Femur (tissue), 1 donor: ENCODE measurements at places on chromosomes 5 and 9.

- DNase-seq = no peak
Observed at GRCh38 chr9:93603011-93603410, 26.6 kb downstream of the PHF2 start.

DNA sequence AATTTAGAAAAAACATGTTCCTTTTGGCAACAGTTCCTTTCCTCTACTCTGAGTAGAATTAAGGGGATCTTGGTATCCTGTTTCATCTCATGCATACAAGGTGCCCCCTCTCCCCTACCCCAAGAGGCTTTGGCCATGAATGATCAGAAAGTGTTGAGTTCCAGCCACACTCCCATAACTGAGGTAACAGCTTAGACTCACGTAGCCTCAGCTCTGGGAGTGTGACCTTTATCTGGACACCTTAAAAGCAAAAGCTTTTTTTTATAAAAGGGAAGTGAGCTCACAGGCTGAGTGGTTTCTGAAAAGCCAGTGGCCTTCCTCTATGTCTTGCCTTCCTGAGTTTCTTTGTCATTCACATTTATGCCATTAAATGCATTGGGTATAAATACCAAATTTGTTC is 900 bp upstream of the HAVCR2 start:
- DNase-seq = no peak

GRCh38 chr5:39580702-39581453 is 156.1 kb upstream of the DAB2 start:
- no peak for DNase-seq

GRCh38 chr5:122805481-122805880 is 30.6 kb downstream of the SNX2 start:
- DNase-seq = no peak

DNA sequence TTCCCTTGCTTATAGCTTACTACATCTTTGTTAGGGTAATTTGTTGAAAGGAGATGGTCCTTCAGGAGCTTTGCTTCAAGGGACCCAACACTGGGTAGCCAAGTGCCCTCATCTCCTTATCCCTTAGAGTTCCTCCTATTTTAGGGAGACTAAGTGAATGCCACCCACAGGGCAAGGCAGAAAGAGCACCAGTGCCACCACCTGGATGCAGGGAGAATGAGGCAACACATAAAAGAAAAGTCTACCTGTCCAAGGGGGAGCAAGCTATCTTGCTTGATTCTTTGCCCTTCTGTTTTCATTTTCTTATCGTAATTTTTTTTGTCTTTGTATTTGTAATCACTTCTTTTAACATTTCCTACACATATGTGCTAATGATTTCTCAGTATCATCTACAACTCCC is 205.5 kb downstream of the NPR3 start:
- no peak for DNase-seq

- DNase-seq = peak; percentile 50
Observed at GRCh38 chr5:143177263-143177983, 226.1 kb downstream of the NR3C1 start.

GRCh38 chr9:130026583-130027340 is 16.2 kb downstream of the FNBP1 start:
- DNase-seq = no peak

DNA sequence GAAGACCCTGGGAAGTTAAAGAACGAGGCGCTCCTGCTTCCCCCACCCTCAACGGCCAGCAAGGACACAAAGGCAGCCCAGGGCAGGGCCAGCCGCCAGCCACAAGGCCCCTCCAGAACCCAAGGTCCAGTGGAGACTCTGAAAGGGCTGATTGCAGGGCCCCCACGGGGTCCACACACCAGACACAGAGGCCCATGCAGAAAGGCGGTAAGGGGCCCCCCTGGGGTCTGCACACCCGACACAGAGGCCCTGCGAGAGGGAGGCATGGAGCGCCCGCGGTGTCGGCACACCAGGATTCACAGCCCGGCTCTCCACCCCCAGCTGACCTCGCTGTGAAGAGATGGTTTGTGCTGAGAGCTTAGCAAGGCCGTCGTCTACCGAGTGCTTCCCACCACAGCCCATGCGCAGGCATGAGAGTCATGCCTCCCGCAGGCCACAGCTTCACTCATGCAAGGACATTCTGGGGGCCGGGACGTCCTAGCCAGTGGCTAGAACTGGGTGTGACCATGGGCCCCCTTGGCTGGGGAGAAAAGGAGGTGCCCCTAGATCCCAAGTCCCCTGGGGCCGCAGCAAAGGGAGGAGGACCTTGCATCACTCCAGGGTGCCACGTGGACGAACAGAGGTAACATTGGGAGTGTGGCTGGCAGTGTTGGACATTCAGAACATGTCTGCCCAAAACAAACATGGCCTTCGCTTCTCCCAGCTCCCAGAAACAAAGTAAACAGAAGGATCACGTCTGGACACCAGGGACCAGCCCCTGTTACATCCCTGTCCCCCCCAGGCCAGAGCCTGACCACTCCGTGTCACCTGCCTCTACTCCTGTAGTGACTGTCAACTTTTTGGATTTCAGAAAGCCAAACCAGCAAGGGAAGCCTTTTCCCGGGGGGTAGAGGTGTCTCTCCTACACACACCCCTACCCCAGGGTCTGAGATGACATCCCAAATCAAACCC is 9.8 kb downstream of the BRD3 start:
- DNase-seq = peak; percentile 33

DNA sequence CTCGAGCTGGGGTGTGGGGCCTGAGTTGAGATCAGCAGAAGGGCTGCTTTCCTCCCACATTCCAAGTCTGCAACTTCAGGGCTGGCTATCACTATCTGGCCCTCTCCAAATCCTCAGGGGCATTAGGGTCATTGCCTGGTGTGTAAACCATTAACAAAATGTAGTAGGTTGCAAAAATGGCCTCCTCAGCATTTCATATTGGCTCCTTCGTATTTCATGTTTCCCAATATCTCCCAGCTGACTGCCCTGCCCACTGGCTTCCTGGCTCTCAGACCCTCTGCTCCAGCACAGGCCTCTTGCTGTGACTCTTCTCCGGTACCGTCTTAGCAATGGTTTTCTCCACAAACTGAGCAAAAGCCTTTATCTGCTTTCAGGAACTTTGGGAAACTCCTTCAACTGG is 113.8 kb downstream of the GADD45G start:
- no peak for DNase-seq

- DNase-seq = no peak
Observed at GRCh38 chr5:137504916-137505315, 5.8 kb upstream of the SPOCK1 start.

GRCh38 chr5:170488570-170488969 is 15.2 kb upstream of the KCNIP1 start:
- DNase-seq = no peak

- DNase-seq = peak; percentile 57
Observed at GRCh38 chr5:88826646-88827585, 56.1 kb downstream of the MEF2C start.

- peak; percentile 51 for DNase-seq
Observed at GRCh38 chr5:53167836-53168235, 58.3 kb upstream of the MOCS2 start.

DNA sequence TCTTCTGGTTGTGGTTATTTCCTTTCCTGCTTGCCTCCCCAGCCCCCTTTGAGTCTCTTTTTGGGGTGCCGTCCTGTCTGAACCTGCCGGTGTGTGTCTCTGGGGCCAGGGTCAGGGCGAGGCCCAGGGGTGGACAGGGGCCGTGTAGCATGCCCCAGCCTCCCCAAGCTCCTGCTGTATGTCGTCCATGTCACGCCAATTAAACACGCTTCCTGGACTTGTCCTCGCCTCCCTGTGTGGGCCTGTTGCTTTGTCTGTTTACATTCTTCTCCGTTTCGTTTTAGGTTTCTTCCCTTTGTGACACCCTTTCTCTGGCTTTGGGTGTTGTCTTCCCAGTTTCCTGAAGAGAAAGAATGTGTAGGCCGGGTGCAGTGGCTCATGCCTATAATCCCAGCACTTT is 28.5 kb upstream of the HMCN2 start:
- DNase-seq = no peak

- no peak for DNase-seq
Observed at GRCh38 chr5:113163328-113163727, 186.7 kb downstream of the DCP2 start.

DNA sequence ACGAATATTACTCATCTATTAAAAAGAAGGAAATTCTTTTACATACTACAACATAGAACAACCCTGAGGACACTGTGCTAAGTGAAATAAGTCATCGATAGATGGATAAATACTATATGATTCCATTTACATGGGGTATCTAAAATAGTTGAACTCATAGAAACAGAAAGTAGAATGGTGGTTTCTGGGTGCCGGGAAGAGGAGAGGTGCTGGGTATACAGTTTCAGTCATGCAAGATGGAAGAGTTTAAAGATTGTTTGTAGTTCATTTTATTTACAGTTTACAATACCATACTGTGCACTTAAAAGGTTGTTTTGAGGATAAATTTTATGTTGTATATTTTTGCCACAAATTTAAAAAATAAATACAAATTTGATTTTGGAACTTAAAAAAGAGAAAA is 267.5 kb upstream of the ITGA1 start:
- DNase-seq = no peak
